Dermis microvascular lymphatic vessel endothelial cell (primary cell): ENCODE measurements at places on chromosomes 13 and 19. TPM values are rescaled to one million over a fixed set of nuclear protein-coding genes. Genes with fewer than 3 reads are reported as not detected.

DNA sequence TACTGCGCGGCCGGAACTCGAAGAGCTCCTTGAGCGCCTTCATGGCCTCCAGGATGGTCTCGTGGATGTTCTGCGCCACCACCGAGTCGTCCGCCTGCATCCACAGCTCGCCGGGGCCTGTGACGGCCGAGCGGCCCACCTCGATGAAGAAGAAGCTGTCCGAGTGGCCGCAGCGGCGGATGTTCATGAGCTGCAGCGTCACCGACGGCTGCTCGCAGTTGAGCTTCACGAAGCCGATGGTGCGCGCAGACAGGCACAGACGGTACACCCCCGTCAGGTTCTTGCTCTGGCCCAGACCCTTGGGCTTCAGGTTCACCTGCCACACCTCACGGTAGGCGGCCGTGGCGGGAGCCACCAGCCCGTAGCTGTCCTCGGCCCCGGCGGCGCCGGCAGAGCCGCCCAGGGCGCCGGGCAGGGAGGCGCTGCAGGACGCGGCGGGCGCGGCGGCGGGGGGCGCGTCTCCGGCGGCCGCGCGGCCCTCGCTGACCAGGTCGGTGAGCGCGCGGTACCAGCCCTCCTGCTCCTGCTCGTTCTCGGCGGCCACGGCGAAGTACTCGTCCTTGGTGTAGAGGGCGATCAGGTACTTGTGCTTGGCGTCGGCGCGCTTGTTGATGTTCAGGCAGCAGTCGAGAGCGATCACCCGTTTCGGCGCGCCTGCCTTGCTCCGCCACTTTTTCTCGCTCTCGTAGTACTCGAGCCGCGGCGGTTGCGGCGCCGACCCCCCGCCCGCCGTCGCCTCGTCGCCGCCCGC lies 1.1 kb downstream of the IRS2 start:
- no peak for DNase-seq

DNA sequence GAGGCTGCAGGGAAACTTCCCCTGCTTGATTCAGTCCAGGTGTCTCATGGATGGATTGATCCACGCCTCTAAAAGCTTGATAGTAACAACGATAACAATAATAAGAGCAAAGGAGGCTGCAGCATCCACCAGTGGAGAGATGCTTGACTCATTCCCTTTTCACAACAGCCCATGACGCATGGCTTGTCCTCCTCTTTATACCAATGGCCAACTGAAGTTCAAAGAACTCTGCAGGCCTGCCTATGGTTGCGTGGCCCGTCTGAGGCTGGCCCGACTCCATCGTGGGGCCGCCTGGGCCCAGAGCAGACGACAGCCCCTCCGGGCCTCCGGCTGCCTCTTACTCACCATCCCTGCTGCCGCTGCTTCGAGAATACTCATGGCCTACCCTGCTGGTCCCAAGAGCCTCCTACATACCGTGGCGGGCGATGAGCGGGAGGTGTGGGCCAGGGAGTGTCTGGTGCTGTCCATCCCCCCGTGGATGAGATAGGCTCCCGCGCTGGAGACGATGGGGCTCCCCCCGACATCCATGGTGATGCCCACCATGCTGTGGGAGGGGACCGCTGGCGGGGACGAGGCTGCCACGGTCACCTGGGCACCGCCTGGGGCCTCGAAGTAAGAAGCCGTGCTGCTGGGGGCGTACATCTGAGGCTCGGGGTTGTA lies 61.8 kb upstream of the RANBP3 start:
- no peak for DNase-seq

- DNase-seq: no peak
These were observed 2.0 kb downstream of the GPR12 start for GRCh38 chr13:26758496-26759157.

DNA sequence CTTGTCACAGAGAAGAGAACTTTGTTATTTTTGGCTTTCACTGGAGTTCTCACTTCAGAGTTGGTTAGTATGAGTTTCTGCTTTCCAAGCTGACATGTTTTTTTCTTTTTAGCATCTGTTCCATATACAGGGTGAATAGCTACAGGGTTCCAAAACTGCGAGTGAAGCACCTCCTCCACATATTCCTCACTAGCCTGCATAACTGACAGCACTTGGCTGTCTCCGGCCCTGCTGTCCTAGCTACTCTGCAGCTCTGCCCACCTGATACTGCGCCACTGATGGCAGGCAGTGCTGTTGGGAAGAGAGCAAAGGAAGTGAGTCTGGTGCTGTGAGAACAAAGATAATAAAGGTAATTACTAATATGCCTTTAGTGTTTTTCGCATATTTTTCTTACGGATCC lies 6.8 kb downstream of the ATP8A2 start:
- no peak for DNase-seq

GRCh38 chr19:1474011-1474764 lies 4.8 kb downstream of the C19orf25 start:
- no peak for DNase-seq

DNA sequence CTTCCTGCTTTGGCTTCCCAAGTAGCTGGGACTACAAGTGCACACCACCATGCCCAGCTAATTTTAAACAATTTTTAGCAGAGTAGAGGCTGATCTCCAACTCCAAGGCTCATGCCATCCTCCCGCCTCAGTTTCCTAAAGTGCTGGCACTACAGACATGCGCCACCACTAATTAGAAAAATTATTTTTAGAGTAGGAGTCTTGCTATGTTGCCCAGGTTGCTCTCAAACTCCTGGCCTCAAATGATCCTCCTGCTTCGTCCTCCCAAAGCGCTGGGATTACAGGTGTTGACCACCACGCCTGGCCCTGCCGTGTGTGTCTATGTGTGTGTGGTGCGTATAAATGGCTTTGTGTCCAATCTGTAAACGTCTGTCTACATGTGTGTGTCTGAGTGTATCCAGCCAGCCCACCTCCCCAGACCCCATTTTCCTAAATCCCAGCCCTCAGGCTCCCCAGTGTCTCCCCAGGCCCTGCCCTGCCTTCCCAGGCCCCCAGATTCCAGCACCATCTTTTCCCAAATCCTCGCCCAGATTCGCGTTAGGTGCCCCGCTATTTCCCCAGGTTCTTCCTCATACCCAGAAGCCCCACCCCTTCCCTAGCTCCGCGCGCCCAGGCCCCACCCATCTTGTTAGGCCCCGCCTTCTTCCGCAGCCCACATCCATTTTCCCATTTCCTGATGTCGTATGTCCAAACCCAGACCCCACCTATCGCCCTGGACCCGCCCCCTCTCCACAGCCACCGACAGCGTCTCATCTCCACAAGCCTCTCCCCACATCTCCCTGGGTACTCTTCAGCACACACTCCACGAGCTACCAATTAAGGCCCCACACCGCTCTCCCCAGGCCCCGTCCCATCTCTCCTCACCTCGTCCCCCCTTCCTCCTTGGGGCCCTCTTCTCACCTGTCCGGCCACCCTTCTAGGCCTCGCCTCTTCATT lies 24.9 kb downstream of the SLC8A2 start:
- no peak for DNase-seq

- DNase-seq: peak; percentile 47
These were observed 396 bp downstream of the RTN2 start for GRCh38 chr19:45496349-45496953.

DNA sequence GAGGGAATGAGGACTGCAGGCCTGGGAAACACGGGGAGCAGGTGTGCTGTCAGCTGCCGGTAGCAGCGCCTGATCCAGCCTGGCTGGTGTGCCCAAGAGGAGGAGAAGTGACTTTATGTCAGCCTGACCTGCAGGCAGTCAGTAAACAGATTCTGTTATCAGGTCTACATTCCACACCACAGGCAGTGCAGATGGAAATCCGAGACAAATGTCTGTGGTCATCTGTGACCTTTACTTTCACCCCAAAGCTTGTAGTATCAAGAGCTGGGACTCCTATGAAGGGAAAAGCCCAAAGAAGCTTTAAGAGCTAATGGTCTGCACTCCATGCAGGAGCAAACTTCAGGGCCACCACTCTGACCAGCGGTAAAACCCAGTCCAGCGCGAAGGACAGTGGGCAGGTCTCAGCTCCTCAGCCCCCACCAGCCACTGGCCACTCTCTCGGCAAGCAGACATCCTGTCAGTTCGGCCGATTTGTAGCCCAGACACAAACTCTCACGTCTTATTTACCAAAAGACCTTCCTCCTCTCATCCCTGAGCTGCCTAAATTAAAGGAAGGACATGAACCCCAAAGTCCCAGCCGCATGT lies 7.7 kb downstream of the EPS15L1 start:
- no peak for DNase-seq

DNA sequence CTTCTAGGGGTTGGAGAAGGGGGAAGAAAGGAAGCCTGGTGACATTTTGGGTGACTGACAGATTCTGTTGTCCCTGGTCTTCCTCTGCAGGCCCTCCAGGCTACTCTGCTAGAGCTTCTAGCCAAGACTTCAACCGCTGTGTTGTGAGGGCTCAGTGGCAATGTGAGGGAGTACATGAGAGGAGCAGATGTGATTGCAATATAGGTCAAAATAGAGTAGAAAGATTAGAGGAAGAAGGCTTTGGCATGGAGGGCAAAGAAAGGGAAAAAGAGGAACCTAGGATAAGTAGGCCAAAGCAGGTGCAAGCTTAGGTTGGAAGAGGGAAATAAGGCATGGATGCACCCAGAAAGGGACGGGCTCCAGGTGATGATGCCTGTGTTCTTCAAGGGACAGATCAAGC lies 216.9 kb downstream of the RGCC start:
- no peak for DNase-seq

GRCh38 chr13:95833126-95833525 lies 156.2 kb downstream of the DNAJC3 start:
- no peak for DNase-seq

DNA sequence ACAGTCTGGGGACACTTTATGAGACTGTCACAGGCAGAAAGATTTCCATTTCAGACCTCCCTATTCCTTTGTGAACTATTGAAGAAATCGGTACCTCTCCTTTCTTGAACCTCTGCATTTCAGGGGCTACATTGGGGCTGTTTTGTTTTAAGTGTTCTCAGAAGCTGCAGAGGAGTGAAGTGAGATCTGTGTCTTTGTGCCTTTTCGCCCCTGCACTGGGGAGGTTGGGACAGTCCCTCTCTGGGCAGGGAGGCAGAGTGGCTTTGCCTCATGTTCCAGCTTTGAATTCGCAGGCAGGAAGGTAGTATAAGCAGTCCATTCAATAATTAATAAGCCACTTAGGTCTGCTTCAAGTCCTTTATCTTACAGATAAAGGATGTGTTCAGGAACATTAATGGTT lies 9.5 kb upstream of the AMER2 start:
- no peak for DNase-seq

- no peak for DNase-seq
These were observed 9.9 kb upstream of the KPNA3 start for GRCh38 chr13:49802426-49802825.

DNA sequence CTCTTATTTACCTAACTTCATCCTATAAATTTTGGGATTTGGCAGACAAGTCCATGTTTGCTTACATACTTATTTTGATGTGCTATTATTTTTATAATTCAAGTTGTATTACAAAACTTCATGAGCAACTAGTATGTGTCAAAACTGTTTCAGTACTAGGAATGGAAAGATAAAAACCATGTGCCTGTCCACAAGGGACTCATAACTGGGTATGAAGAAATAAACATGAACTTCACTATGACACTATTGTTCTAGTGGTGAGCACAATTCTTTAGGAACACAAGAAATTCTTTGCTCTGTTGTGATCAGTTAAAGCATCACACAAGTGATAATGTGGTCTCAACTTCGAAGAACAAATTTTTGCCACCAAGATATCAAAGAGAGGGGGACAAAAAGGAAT lies 97.5 kb upstream of the FBXL3 start:
- DNase-seq: no peak

DNA sequence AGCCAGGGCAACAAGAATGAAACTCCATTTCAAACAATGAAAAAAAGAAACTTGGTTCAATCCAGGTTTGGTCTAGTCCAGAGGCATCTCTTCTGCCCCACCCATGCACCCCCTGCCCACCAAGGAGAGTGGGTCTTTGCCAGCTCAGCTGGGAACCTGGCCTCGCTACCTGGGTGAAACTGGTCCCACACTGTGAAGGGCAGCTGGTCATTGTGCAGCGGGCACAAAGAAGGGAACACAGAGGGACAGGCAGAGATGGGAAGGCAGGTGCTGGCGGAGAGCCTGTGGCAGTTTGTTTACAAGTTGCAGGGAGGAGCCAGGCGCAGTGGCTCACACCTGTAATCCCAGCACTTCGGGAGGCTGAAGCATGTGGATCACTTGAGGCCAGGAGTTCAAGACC lies 50.2 kb downstream of the CPAMD8 start:
- DNase-seq: no peak

DNA sequence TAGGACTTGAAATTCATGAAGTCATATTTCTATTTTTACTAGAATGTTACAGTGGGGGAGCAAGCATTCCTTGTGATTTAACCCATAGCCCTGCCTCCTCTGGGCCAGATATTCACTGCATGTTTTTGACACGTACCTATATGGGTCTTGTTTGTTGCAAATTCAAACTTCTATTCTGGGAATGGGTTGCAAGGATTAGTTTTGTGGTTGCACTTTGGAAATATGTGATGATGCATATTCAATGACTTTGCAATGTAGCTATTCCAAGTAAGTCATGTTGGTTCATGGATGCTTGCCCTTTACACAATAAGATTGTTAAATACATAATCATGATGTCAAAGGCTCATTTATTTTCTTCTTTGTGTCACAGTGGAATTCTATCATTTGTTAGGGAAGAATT lies 440.8 kb downstream of the TDRD3 start:
- no peak for DNase-seq

- DNase-seq: no peak
These were observed 15.4 kb upstream of the METTL21C start for GRCh38 chr13:102710261-102710679.

DNA sequence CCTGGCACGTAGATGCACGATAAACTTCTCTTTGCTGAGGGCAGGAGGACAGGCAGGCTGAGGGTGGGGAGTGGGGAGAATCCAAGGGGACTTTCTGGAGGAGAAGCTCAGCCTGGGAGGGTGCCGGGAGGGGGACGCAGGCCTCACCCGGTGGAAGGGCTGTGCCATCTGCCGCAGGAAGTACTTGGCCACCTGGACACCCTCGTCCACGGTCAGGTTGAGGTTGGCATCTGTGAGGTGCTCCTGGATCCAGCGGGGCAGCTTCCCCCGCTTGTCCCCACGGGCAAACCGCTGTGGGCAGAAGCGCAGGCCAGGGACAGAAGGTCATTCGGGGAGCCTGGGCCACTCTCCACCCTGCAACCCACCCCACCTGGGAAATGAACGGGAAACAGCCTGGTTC lies 11.5 kb downstream of the KLC3 start:
- no peak for DNase-seq

WDR88 gene
- not detected in 2 replicates for total RNA-seq

CLEC11A gene
- total RNA-seq: 1.3 and 2.1 TPM in 2 replicates

F2RL3 gene
- 2.6 and 13.9 TPM in 2 replicates for total RNA-seq

FREM2 gene
- not detected in 2 replicates for total RNA-seq

BRSK1 gene
- total RNA-seq: 0.39 and 1.3 TPM in 2 replicates

IRGC gene
- not detected in 2 replicates for total RNA-seq

HIF3A gene
- 11.9 and 14.8 TPM in 2 replicates for total RNA-seq
